ENCODE measurements at places on chromosomes 5 and 9.

DNA sequence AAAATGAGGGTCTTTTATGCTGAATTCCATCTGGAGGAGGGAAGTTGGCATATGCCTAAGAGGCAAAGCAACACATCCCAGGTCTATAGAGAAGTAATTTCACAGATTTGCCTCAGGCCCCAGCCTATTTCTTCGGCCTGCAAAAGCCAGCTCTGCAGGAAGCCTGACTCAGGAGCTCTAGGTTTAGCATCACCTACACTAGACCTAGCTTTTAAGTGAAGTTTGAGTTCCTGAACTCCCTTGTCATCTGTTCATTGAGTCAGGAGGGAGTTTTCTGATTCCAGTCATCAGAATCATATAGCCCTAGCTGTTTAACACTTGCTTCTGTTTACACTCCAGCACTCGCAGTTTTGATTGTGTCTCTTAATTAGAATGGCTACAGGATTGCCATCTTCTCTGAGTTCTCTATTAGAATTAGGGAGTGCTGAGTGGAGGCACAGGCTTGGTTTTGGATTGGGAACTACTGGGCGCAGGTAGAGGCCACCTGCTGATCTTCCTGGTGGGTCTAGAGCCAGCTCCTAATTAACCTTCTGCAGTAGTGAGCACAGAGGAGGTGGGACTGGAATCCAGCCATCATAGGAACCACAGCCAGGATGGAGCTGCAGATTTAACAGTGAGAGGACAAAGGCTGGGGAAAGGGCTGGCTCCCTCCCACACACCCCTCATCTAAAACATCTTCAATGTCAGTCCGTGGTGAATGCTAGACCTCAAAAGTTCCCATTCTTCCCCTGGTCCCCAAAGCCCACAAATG lies 179.5 kb downstream of the TRIO start:
- DNase-seq: no peak

GRCh38 chr5:135318924-135319323 lies 80.1 kb downstream of the MACROH2A1 start:
- DNase-seq: no peak

DNA sequence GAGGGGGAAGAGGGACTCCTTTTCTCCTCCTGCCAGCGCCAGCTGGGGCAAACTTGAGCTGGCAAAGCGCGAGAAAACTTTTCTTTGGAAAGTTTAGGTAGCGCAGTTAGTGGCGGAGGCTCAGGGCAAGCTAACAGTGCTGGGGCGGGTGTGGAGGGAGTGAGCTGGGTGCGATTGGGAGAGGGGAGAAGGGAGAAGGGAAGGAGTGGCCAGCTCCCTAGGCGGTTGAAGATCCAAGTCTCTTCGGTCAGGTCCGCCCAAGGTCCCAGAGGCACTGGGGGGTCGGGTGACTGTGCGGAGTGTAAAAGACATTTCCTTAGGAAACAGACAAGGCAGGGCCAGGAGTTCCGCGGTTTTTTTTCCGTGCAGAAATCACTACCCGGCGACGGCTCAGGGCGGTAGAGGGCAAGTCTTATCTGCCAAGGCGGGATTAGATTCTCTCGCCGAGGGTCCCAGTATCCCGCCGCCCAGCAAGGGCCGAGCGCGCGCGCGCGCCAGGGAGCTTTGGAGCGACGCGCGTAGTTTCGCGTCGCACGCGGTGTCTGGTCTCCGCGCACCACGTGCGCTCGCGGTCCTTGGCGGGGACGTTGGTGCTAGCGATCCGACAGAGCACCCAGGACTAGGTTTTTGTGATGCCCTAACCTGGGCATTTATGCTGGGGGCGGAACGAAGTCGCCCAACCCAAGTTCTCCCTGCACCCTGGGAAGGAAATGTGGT lies 33.6 kb upstream of the NFIB start:
- DNase-seq: no peak

GRCh38 chr5:66570201-66570600 lies 26.0 kb upstream of the MAST4 start:
- DNase-seq: no peak

DNA sequence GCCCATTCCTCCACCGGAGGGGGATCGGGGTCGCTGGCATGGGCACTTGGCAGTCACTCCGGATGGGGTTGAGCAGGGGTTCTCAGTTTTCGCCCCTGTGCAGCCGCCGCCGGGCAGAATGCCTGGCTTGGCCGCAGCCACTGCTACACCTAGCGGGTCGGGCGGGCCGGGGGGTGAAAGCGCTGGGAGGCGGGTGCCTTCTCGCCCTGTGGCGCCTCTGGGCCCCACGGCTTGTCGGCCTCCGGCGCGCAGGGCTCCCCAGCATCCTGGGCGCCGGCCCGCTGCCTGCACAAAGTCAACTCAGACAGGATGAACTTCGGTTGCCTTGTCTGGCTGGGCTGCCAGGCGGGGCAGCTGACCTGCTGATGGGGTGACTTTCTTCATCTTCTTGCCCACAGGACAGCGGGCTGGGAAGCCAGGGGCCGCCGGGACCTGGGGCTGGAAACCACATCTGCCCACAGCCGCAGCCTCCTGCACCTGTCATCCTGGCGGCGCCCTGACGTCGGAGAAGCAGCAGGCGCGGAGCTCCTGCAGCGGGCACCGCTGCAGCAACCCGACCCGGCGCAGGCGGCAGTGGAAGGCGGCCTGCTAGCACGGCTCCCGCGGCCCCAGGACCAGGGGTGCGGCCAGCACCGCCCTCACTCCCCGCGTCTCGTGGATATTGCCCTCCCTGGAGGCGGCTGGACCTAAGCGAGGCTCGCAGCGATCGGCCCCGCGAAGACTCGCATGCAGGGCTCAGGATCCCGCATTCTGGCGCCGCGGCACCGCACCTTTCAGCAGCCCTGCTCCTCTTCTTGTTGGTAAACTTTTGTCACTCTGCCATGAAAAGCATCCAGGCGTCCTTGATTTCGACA lies 1.3 kb upstream of the ANKRD18A start:
- DNase-seq: no peak

GRCh38 chr9:2407450-2407849 lies 214.1 kb upstream of the VLDLR start:
- no peak for DNase-seq
